ENCODE measurements at places on chromosomes 3 and 15. TPM values are rescaled to one million over a fixed set of nuclear protein-coding genes. Genes with fewer than 3 reads are reported as not detected.

Gene ATOSA
- 47.2 TPM for total RNA-seq

Gene GHRL
- 1.7 TPM for total RNA-seq

Gene CDCP1
- 9.9 TPM for total RNA-seq

DNA sequence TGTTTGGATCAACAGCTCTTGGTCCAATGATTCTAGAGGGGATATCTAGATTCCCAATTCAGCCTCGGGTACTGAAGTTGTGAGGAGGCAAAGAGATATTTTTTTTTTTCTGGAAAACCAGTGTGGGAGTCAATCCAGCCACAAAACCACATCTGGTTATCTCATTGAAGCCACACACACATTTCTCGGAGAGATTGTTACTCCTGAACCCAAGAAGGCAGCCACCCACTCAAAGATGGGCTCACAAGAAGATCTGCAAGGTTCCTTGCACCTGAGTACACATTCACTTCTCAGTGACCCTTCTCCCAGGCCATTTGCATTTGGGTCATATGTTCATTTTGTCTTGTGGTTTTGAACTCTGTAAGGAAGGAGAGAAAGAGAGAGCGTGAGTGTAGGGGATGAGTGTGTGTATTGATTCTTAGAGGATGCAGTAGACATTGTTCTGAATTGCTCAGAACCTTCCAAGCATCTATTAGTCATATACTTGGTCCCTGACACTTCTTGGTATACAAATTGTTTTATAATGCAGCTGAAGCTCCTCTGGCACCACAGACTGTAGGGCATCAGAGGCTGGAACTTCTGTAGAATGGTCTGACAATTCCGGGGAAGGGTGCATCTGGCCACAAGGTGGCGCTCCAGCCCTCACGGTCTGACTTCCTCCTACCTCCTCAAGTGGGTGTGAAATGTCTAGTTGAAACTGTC lies 39.3 kb upstream of the TRA2B start:
- DNase-seq: peak; percentile 17

GRCh38 chr3:182787302-182788036 lies 5.8 kb upstream of the ATP11B start:
- no peak for DNase-seq

DNA sequence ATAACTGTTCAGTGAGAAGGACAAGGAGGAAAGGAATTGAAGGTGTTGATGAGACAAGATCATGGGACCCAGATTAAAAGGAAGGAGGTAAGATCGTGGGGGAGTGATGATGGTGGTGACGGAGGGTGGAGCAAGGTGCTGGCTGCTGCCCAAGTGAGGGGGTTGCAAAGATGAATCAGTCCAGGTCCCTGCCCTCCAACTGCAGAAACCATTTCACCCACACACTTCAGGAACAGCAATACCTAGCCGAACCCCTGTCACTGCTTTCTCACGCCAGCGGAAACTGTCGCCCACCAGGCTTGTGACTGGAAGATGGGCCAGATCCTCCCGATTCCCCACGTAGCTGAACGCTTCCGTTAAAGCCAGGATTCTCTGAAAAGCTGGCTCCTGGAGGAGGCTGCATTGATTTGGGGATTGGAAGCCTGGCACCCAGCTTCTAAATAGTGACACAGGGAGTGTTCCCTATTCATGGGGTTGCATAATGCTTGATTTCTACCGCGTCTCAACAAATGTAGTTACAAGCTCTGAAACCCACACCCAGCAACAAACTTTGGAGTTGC lies 3.2 kb upstream of the LSG1 start:
- no peak for DNase-seq

- DNase-seq: no peak
Observed at GRCh38 chr15:101560722-101561583, 71.4 kb upstream of the PCSK6 start.

GRCh38 chr3:57731311-57731710 lies 24.8 kb upstream of the SLMAP start:
- DNase-seq: no peak

DNA sequence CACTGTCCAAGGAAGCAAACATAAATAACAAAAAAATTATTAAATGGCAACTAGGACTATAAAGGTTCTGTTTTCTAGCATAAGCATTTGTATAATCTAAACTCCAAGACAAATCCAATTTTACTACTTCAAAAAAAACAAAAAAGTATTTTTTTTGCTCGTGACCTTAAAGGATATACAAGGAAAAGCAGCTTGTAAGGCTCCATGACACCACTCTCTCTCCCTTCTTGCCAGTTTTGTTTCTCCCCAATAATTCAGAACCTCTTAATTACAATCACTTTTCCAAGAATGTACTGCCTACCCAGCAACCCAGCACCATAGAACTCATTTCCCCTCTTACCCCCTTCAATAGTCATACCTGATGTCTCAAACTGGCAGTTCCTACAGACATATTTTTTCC lies 496.2 kb downstream of the GRM7 start:
- DNase-seq: no peak

Data from upper lobe of left lung (tissue), 6 donors.